ENCODE measurements at places on chromosomes 3 and 15. TPM values are rescaled to one million over a fixed set of nuclear protein-coding genes. Genes with fewer than 3 reads are reported as not detected.

GRCh38 chr3:124119056-124119716, 127.3 kb upstream of the ROPN1 start:
- DNase-seq, result no peak
- H3K27me3 ChIP-seq, result peaks cover 28% of the 10 kb centered on the region
- no peak overlapping the region for H3K27ac ChIP-seq
- H3K36me3 ChIP-seq, result no peaks in the 10 kb centered on the region
- no peaks in the 10 kb centered on the region for H3K4me1 ChIP-seq

DNA sequence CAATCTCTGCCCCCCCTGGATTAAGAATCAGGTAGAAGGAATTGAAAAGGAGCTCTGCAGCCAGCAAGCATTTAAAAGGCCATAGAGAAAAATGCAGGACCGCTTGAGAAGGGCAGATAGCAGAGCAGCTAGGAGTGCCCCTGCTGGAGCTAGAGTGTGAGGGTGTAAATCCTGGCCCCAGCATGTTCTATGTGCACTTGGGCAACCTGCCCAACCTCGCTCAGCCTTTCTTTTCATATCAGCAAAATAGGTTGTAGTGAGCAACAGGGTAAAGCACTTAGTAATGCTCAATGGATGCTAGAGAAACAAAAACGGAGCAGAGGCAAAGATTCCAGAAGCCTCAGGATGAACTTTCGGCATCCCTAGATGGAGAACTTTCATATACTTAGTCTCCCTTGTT, 25.0 kb upstream of the THBS1 start:
- H3K36me3 ChIP-seq, result no peaks in the 10 kb centered on the region
- H3K4me1 ChIP-seq, result peaks cover 20% of the 10 kb centered on the region
- peaks cover 37% of the 10 kb centered on the region for H3K27me3 ChIP-seq
- no peak overlapping the region for H3K4me3 ChIP-seq
- no peak overlapping the region for H3K27ac ChIP-seq

DNA sequence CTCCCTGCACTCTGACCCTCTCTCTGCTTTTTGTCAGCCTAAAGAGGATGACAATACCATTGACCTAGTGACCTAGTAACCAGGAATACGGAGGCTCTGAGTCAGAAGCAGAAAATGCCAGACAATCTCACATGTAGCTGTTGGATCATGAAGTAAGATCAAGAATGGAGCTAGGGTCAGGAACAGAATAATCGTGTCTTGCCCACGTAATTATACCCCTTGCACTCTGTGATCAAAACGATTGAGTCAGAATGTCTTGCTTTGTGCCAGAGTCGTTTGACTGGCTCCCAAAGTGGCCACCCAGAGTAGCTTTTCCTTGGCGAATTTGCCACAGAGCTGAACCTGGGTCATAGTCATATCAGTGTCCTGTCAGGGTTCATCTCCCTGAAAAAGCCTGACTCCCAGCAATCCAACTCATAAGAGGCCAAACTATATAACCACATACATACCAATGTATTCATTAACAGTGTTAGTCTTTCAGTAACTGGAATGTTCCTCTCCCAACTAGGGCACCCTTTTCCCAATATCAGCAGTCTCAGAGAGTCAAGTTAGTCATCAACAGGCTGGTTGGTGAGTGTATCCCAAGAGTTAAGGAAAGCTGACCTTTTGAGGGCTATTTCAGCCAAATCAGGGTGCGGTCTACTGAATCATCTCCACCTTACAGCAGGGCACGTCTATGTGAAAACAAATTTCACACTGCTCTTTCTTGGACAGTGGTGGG, 5.0 kb upstream of the CDV3 start:
- H3K4me1 ChIP-seq, result peaks cover 12% of the 10 kb centered on the region
- H3K36me3 ChIP-seq, result no peaks in the 10 kb centered on the region
- H3K27ac ChIP-seq, result no peak overlapping the region
- peaks cover 3% of the 10 kb centered on the region for H3K27me3 ChIP-seq
- H3K4me3 ChIP-seq, result no peak overlapping the region

- DNase-seq, result no peak
- H3K27ac ChIP-seq, result no peak overlapping the region
- peaks cover 28% of the 10 kb centered on the region for H3K36me3 ChIP-seq
- H3K4me3 ChIP-seq, result no peak overlapping the region
- H3K27me3 ChIP-seq, result no peaks in the 10 kb centered on the region
Observed at GRCh38 chr15:89878323-89878722, 15.5 kb downstream of the AP3S2 start.

DNA sequence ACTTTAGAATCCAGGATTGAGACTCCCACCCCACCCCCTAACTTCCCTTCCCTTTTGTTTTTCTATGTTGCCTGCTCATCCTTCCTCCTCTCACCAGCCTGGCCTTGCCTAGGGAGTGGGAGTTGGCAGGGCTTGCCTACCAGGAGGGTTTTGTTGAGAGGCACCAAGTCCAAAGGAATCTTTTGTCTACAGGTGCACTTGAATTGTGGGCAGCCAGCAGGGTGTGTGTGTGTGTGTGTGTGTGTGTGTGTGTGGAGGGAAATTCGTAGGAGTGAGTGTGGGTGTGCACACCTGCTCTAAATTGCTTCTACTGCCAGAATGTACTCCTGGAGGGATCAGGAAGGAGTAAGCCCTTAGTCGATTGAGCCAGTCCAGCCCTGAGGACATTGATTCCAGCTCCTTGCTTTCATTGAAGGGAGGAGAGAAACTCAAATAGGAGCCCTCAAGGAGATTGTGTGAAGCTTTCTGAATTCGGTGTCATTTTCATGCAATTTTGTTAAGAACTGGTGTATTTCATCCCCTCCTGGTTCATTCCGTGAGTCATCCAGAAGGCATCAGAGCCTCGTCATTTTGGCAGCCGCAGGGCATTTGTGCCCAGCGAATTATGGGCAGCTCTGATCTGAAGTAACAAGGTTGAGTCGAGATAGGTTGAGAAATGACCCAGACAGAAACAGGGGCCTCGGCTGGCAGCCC, 112.1 kb downstream of the SLCO3A1 start:
- no peak for DNase-seq
- H3K36me3 ChIP-seq, result no peaks in the 10 kb centered on the region
- H3K4me3 ChIP-seq, result no peak overlapping the region
- H3K27ac ChIP-seq, result no peak overlapping the region

DNA sequence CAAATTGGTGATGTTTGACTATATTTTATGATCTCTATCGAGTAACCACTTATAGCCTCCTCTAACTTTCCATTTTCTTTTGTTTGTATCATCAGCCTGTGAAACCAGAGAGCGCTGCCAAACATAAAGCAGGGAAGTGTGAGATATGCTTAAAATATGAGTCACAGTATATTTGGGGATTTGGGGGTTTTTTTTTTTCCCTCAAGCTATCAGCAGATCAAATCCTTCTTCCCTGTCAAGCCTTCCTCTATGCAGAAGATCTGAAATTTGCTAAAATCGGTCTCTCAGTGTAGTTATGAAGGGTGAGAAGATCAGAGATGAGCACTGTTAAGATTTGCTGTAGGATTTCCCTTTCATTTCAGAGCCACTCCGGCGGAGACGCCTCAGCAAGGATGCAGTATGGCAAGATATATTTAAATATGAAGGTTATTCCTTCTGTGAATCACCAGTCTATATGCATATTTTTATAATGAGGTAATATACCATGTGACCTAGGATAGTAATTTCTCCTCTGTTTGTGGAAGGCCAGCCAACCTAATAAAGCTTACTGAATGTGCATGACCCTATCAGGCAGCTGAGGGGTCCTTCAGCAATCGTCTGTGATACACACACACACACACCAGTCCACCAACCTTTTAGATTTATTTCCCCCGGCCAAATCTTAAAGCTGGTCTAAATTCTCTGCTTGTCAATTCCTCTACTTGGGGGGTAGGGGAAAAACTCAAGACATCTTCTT, 474.1 kb downstream of the FOXP1 start:
- H3K4me1 ChIP-seq, result peaks cover 66% of the 10 kb centered on the region
- H3K4me3 ChIP-seq, result peak overlapping the region; percentile 45

GRCh38 chr3:18789734-18790133, 358.6 kb upstream of the KCNH8 start:
- no peaks in the 10 kb centered on the region for H3K36me3 ChIP-seq
- no peaks in the 10 kb centered on the region for H3K27me3 ChIP-seq
- no peak for DNase-seq
- no peak overlapping the region for H3K27ac ChIP-seq
- H3K4me3 ChIP-seq, result no peak overlapping the region
- no peaks in the 10 kb centered on the region for H3K4me1 ChIP-seq

DNA sequence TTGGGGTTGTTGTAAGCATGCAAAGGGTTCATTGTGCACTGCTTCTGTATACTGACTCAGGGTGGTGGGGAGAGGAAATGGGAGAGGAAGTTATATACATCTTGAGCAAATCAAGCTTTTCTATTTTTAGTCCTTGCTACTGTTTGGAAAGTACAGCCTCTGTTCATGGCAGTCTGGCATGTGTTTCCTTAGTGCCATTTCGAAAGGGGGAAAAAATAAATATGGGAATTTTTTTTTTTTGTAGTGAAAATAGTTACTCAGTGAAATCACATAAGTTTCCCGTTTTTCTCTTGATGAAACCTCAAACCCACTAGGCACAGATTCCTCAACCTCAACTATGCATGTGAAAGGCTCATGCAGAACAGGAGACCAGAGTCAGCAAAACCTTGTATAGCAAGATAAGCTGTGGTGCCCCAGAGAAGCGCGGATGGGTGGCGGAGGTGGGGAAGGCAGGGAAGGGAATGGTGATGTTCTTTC, 353.3 kb downstream of the LPP start:
- H3K36me3 ChIP-seq, result peaks cover 34% of the 10 kb centered on the region
- H3K4me3 ChIP-seq, result peak overlapping the region; percentile 2
- H3K27ac ChIP-seq, result no peak overlapping the region
- H3K4me1 ChIP-seq, result peaks cover 20% of the 10 kb centered on the region
- DNase-seq, result no peak

- H3K4me3 ChIP-seq, result peak overlapping the region; percentile 62
- H3K4me1 ChIP-seq, result peaks cover 59% of the 10 kb centered on the region
- H3K27me3 ChIP-seq, result no peaks in the 10 kb centered on the region
- H3K27ac ChIP-seq, result no peak overlapping the region
- peaks cover 29% of the 10 kb centered on the region for H3K36me3 ChIP-seq
Observed at GRCh38 chr15:70083418-70083817, 14.3 kb downstream of the TLE3 start.

DNA sequence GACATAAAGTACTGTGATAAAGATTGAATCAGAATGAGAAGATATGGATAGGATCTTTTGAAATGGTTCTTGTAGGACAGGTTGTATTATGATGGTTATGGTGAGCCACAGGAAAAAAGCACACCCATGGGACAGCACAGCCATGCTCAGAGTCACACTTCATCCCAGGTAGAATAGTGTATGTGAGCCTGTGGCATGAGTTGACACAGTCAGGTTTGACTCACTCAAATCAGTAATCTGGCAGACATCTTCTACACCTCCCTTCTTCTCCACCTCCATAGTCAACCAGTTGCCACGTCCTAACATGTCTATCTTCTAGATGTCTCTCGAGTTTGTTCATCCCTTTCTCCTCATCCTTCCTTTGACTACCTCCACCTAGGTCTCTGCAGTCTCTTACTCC, 176.0 kb downstream of the RBMS3 start:
- no peak for DNase-seq
- no peaks in the 10 kb centered on the region for H3K27me3 ChIP-seq

DNA sequence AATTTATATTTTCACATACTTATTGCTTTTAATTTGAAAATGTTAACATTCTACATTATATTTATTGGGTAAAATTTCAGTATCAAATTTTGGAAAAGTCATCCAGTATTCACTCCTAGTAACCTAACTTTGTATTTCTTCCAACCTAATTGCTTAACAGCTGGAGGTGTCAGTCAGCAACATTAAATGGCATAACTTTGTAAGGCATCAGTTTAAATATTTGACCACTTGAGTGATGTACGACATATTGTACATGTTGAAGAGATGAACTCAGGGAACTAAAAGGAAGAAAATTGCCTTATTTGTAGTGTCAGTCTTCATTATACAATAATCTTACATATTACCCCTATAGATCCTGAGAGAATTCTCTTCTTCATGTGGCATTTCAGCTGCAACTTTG, 326.8 kb downstream of the NAALADL2 start:
- H3K4me3 ChIP-seq, result no peak overlapping the region
- H3K36me3 ChIP-seq, result no peaks in the 10 kb centered on the region
- DNase-seq, result no peak
- H3K27ac ChIP-seq, result no peak overlapping the region
- H3K27me3 ChIP-seq, result no peaks in the 10 kb centered on the region
- no peaks in the 10 kb centered on the region for H3K4me1 ChIP-seq

DNA sequence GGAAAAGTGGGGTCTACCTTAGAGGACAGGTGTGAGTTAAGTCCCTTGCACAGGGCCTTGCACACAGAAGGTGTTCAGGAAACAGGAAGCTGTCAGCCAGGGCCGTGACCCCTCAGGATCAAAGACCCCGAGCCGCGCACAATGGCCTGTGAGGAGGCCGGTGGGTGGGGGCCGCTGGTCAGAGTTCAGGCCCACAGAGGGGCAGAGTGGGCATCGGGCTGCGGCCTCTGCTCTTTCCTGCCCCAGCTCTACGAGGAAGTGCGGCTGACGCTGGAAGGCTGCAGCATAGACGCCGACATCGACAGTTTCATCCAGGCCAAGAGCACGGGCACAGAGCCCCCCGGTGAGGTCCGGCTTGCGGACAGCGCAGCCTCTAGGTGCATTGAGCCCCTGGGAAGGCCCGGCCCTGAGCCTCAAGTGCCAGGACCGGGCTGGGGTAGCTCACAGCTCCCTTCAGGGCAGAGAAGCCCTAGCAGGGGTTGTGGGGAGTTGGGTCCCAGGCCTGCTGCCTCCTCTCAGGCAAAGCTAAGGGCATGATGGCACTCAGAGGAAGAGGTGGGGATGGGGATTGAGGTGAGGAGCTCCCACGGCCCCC, 37.2 kb downstream of the PSTPIP1 start:
- no peak overlapping the region for H3K4me3 ChIP-seq
- no peaks in the 10 kb centered on the region for H3K4me1 ChIP-seq
- H3K27ac ChIP-seq, result peak overlapping the region; percentile 35
- H3K27me3 ChIP-seq, result no peaks in the 10 kb centered on the region
- H3K36me3 ChIP-seq, result no peaks in the 10 kb centered on the region

DNA sequence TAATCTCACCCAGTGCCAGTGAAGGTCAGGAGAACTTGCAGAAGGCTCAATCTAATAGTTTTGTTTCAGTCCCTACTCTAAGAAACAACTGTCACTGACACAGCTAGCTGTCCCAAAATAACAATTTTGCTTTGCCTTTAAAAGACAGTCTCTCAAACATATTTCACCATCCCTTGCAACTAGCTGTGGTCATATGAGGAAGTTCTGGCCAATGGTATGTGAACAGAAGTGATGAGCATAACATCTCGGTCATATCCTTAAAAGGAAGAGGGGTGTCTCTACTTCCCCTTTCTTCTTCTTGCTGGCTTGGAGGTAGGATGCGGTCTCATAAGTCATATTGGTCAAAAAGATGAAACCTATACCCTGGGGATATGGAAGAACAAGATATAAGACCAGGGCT, 198.1 kb downstream of the NEK10 start:
- DNase-seq, result no peak
- no peak overlapping the region for H3K27ac ChIP-seq
- H3K4me3 ChIP-seq, result no peak overlapping the region
- H3K36me3 ChIP-seq, result no peaks in the 10 kb centered on the region
- no peaks in the 10 kb centered on the region for H3K27me3 ChIP-seq
- H3K4me1 ChIP-seq, result no peaks in the 10 kb centered on the region

Gene PLA2G4E
- not detected for total RNA-seq

Gene GOLGA6A
- not detected for total RNA-seq

Gene TTLL13
- total RNA-seq, result 0.36 TPM

Gene CHRFAM7A
- total RNA-seq, result 2.4 TPM

Gene TOMM70
- 46.0 TPM for total RNA-seq

Gene CISH
- total RNA-seq, result 151 TPM

Gene KCNH8
- total RNA-seq, result not detected

Gene BUB1B
- total RNA-seq, result 70.8 TPM

Gene CKMT1A
- total RNA-seq, result not detected

Gene CRYGS
- 4.5 TPM for total RNA-seq

Gene NOX5
- not detected for total RNA-seq

Gene KIF15
- 12.3 TPM for total RNA-seq
